ENCODE measurements at places on chromosomes 1 and 21.

- peak; percentile 55 for DNase-seq
Measured at GRCh38 chr21:34179204-34179935, 106.0 kb downstream of the MRPS6 start.

GRCh38 chr1:157773493-157774350, 3.2 kb downstream of the FCRL2 start:
- peak; percentile 61 for DNase-seq

- DNase-seq: no peak
Measured at GRCh38 chr1:112012823-112013222, 23.4 kb upstream of the KCND3 start.

DNA sequence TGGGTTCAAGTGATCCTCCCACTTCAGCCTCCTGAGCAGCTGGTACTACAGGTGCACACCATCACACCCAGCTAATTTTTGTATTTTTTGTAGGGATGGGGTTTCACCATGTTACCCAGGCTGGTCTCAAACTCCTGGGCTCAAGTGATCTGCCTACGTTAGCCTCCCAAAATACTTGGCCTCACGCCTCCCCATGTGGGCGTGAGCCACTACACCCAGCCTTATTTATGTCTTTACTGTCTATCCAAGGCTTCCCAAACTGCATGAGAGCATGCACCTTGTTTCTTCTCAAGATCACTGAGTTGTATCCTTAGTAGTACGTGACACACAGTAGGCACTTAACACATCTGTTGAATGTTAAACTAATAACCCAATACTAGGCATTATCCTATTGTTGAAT, 14.2 kb downstream of the WASF2 start:
- no peak for DNase-seq

GRCh38 chr1:241802863-241803262, 45.1 kb upstream of the EXO1 start:
- no peak for DNase-seq

GRCh38 chr1:154756793-154757548, 113.1 kb downstream of the KCNN3 start:
- no peak for DNase-seq

DNA sequence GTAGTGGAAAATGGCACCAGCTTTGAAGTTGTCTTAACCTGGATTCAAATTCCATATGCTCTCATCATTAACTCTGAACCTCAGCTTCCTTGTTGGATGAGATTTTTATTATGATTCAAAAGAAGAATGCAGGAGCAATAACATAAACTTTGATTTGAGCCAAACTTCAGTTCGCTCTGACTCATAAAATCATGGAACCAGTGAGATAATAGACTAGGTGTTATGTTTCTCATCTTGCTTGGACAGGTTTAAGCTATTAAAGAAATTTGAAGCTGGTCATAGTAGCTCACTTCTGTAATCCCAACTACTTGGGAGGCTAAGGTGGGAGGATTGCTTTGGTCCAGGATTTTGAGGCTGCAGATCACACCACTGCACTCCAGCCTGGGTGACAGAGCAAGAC, 172.8 kb downstream of the CLEC20A start:
- DNase-seq: no peak

- no peak for DNase-seq
Measured at GRCh38 chr1:158311066-158311465, 20.3 kb downstream of the CD1B start.

DNA sequence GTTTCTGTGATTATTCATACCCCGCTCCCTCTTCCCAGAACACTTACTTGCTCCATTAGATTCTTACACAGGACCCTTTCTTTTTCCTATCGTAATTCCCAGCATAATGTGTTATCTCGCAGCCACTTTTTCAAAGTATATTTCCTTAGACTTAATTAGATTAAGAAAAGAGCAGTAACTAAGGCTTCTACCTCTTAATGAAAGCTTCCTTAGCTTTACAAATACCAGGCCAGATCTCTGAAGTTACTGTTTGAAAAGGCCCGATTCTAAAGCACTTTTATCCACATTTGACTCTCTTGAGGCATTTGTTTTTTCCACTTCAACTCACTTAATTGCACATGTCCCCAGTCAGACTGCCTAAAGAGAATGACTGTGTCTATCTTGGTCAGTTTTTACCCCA, 1264.3 kb upstream of the ADGRL2 start:
- no peak for DNase-seq

DNA sequence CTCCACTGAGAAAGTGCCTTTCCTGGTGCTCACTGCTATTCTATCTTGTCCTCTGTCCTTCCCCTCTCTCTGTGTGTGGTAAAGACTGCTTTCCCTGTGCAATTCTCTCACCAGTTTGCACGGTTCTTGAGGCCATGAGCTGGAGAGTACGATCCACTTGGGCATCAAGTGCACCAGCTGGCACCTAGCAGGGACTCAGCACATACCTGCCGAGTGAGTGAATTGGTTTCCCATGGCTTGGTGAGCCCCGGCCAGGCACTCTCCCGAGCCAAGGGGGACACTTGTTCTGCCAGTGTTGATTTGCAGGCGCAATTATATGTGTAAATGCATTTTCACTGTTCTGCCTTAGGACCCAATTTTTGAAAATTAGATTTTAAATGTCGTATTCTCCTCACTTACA, 313.5 kb downstream of the DISC1 start:
- DNase-seq: no peak

DNA sequence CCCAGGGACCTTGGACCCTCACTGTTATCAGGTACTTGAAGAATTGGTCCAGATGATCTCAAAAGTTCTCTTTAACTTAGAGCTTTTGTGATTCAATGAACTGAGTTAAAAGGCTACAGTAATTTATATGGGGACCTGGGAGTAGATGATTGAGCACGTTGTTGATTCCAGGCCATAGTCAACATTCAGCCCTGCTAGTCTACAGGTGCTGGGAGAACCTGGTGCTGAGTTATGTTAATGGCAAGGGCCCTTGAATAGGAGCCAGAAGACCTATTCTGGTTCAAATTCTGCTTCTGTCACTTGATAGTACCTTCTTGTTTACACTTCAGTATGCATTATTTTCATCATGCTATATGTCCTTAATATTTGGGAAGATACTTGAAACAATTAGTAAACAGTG, 11.2 kb downstream of the DYRK3 start:
- no peak for DNase-seq

DNA sequence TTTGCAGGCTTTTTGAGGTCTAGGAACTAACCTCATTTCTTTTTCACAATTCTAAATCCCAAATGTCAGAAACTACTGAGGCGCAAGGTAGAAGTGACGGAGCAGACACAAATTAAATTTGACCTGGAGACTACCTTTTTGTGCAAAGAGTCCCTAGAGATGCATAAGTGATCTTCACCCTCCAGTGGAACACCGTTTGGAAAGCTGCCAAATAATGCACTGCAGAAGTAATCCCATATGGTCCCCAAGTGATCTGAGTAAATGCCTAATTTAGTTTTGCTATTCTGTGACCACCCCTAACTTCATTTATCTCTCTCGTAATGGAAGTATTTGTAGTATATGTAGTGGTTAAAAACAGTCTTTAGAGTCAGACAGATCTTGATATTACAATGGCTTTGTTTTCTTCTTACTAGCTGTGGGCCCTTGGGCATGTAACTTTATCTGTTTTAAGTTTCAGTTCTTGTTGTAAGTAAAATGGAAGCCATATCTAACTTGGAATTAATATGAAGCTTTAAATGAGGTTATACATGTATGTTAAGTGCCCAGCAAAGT, 70.4 kb upstream of the IPO9 start:
- DNase-seq: no peak

GRCh38 chr1:48480504-48480903, 8.5 kb upstream of the SPATA6 start:
- DNase-seq: no peak

DNA sequence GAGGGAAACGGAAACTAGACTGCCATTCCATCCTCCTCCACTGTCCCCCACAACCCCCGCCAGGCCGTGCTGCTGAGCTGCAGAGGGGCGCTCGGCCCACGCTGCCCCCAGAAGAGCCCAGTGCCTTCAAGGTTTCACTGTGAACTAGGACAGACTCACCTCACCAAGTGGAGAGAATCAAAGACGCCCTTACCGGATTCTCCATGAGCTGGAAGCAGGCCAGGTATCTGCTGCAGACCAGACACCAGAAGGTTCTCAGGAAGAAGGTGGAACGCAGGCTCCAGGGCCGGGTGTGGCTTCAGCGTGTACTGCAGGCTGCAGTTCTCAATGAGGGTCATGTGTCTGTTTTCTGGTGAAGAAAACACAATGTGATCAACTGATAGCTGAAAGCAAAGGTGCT, 30.6 kb downstream of the NPHP4 start:
- no peak for DNase-seq

DNA sequence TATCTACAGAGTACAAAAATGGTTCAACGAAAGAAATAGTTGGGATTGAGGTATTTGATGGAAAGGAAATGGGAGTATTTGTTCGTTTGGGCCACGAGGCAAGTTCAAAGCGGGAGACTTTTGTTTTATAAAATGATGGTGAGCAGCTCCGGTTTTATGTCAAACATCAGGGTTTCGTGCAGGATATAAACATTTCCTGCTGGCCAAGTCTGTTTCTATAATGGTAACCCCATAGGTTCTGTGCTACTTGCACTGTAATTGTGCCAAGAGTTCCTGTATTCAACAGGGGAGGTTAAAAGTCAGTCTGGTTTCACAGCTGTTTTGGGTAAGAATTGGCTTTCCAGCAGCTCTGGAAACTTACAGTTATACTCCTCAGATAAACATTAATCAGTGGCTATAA, 290.3 kb upstream of the NRIP1 start:
- DNase-seq: no peak

- DNase-seq: no peak
Measured at GRCh38 chr1:208254862-208255261, 10.7 kb upstream of the PLXNA2 start.

GRCh38 chr1:3158347-3158746, 89.3 kb downstream of the PRDM16 start:
- no peak for DNase-seq

DNA sequence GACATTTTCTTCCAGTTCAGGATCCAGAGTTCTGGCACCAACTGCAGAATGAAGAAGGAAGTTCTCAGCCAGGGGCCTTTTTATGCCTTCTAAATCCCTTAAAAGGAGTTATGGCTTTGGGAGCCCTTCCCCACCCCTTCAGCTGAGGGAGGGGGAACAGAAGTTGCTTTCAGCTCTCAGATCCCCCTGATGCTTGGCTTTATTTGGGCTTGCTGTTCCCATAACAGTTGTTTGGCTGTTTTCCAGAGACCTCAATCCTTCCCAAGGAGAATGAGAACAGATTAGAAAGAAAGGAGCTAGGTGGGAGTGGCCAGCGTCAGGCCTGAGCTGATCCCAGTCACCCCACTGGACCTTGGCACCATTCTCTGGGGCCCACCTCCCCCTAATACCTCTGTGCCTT, at the start of gene RPE65:
Gene RPE65, minus strand, starts transcription at position 54 of the 400 bp plus-strand sequence. Its CDS starts 49 bp downstream, at position 5.
- DNase-seq: no peak

- peak; percentile 82 for DNase-seq
Measured at GRCh38 chr1:44714944-44715571, 15.9 kb downstream of the RNU5D-1 start.

DNA sequence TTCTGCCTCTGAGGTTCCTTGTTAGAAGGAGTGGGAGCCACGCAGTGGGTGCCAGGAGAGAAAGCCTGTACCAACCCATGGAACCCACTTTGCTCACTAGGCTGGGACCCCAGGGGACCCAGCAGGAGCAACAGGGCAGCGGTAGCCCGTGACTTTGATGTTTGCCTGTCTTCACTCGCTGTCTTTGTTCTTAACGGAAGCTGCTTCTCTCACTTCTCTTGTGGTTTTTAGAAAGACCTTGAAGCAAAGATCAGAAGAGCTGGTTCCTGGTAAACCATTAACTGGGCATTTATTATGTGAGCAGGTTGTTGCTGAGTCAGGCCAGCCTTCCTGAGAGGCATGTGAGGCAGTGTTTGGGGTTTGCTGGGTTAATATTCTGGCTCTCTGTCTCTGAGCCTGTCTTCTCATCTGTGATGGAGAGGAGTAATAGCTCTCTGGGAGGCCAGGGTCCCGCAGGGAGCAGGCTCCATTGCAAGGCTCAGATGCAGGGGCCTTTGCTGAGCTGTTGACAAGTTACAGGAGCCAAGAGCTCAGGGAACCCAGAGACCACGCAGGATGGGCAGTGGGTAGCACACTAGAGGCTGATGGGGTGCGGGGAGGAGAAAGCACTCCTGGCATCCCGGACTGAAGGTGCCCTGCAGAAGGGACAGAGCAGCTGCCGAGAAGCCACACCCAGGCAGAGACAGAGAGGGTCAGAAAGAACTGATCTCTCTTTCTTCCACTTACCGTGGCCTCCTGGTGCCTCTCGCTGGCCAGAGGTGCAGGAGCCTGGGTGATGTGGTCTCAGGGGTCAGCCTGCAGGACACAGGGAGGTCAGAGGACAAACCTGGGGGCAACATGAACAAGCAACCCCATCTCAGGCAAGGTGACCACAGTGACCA, 367.5 kb upstream of the C1orf174 start:
- no peak for DNase-seq

GRCh38 chr1:221776495-221777301, 34.8 kb upstream of the DUSP10 start:
- DNase-seq: no peak

GRCh38 chr1:206912445-206913095, 9.2 kb downstream of the FCMR start:
- peak; percentile 68 for DNase-seq

DNA sequence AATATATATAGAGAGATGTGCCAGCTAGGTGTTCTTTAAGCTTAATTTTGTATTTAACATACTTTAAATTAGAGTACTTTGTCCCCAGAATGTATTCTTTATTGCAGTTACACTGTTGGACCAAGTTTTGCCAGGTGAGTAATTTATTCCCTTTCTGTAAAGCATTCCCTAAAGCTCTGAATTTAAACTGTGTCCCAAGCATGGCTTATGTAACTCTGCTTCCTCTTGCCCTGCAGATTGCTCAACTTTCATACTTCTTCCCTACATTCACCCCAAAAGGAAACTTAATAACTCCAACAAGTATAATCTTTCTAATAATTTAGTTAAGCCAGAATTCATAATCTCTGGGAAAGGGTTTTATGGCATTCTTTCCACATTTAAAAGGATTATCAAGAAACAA, 5.6 kb downstream of the LYPLAL1 start:
- no peak for DNase-seq

GRCh38 chr21:43868461-43868860, 3.4 kb downstream of the AGPAT3 start:
- DNase-seq: no peak

DNA sequence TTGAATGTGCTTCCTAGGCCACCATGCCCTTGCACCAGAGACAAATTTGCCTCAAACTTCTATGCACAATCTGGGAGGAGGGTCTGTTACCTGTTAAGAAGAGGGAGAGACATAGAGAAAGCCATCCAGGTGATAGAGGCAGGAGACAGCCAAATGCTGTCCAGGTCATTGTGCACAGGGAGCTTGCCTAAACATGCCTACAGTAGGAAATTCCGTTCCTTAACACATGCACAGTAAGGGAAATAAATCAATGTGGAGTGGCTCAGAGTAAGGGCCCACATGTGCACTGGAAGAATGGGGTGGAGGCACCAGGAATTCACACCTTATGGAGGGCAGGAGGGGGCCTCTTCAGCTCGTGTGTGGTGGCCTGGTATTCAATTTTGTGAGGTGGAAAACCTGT, 19.5 kb upstream of the CREG1 start:
- DNase-seq: no peak

Data from NT2/D1 (cell line).